ENCODE measurements at places on chromosomes 11 and 22.
A peak's percentile ranks its signal among the peaks of the same experiment; 100 is the strongest.

DNA sequence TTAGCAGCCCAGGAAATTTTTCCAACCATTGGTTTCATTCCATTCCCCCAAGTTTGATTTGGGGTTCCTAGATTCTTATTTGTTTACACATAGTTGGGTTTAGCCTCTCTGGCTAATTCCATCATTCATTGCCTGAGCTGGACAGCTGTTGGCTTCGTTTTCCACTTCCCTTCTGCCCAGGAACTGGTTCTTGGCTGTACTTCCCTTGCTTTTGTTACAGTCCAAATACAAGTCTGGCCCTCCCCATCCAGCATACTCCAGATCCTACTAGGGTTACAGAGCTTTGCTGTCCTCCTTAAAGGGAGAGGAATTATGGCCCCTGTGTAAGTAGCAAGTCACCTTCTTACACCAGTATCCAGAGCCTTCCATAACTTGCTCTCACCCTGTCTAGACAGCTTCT is 356.3 kb downstream of the FAT3 start:
- no peak for DNase-seq

DNA sequence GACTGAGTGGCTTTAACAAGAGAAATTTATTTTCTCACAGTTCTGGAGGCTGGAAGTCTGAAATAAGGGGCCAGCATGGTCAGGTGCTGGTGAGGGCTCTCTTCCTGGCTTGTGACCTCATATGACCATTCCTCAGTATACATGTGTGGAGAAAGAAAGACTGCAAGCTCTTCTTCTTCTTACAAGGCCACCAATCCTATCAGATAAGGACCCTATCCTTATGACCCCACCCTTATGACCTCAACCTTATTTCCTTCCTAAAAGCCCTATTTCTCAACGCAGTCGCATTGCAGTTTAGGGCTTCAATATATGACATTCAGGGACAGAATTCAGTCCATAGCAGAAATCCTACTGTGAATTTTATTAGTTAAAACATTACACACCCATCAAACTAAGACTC is 124.4 kb upstream of the RAG2 start:
- no peak for DNase-seq

- no peak for DNase-seq
Measured at GRCh38 chr22:38953577-38954413, 3.6 kb upstream of the APOBEC3A start.

DNA sequence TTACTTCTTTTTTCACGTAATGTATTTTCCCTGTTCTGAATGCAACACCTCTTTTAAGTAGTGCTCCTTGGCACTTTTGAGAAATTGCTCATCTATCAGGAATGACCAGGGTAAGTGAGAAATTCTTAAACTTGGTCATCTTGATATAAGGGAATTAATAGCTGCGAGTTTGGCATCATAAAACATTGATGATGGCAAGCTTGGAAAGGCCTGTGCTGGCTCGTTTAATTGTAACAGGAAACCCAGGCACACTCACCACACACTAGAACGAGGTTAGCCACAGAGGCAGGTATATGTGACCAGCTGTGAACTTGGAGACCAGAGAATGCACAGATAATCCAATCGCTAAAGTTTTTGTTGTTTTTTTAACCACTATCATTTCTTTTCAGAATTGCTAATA is 24.3 kb downstream of the FAM118A start:
- DNase-seq, result no peak

DNA sequence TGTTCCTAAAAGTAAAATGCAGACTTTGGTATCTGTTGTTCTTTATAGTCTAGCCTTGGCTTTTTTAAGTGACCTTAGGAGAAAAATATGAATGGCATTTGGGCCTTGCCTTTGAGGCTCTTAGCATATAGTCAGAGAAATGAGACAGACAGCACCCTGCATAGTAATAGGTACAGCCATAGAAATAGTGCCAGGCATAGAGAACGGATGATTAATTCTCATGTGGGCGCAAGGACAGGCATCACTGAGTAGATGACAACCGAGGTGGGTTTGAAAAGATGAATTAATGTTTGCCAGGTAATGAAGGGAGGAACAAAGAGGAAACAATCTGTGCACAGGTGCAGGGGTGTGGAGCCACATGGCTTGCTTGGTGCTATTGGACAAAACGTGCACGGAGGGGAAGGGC is 90.5 kb downstream of the BMAL1 start:
- peak; percentile 43 for DNase-seq

DNA sequence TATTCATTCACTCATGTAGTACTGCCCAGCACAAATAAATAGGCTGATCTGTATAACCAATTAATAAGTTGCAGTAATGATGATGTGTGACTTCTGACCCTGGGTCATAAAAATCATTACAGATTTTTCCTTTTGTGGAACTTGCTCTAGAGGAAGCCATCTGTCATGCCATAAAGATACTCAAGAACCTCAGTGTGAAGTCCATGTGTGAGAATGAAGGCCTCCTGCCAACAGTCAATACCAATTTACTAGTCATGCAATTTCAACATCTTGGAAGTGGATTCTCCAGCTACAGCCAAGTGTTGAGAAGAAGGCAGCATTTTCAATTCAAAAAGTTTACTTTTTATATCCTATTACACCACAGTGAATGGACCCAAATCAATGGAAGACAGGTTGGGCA is 435.6 kb upstream of the LRRC4C start:
- no peak for DNase-seq

All from non-pigmented ciliary epithelial cell (primary cell).